Activated CD4-positive, alpha-beta memory T cell treated with anti-CD3 and anti-CD28 coated beads for 36 hours (primary cell): ENCODE measurements at places on chromosomes 16 and 17. TPM values are rescaled to one million over a fixed set of nuclear protein-coding genes. Genes with fewer than 3 reads are reported as not detected.

DNA sequence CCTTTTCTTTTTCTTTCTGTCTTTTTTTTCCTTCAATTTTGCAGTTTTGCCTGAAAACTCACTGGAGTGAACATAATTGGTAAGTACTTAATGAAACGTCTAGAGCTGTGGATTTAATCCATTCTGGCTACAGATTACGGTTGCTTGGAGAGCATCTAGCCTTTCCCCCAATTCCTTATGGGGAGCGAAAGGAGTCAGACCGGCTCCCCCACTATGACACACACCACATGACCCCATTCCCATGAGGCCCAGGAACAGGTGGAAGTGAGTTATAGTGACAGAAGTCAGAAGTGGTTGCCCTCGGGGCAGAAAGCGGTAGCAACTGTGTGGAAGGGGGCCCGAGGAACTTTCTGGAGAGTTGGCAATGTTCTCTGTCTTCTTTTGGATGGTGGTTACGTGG is 41.2 kb downstream of the EMP2 start:
- DNase-seq, result no peak

DNA sequence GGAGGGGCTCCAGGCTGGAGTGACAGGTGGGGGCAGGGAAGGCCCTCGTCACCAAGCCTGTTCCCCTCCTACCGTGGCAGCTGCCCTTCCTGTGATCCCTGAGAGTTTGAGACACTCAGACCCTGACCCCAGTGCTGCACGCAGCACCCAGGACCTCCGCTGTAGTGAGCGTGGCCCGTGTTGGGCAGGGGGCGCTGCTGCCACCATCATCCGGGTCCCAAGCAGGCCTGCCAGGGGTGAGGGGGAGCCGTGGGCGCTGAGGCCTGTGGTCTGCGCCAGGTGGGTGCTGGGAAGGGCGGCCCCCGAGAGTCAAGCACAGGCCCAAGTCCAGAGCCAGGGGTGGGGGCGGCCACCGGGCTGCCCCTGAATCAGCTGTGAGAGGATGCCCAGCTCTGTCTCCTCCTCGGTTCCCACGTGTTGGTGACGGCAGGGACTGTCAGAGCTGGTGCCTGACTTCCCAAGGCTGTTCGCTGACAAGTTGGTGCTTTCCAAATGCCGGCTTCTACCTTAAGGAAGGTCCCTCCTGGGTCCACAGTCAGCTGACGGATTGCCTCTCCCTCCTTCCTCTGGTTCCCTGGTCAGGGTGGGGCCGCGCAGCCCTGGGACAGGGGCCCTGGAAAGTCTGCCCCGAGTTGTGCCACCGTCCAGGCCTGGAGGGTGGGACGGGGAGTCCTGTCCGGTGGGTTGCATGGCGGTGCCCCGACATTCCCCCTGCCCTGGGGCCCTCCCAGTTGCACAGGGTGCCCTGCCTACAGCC is 31.1 kb downstream of the TPSG1 start:
- no peak for DNase-seq

Gene BCL6B
- total RNA-seq, result 1.3 TPM

DNA sequence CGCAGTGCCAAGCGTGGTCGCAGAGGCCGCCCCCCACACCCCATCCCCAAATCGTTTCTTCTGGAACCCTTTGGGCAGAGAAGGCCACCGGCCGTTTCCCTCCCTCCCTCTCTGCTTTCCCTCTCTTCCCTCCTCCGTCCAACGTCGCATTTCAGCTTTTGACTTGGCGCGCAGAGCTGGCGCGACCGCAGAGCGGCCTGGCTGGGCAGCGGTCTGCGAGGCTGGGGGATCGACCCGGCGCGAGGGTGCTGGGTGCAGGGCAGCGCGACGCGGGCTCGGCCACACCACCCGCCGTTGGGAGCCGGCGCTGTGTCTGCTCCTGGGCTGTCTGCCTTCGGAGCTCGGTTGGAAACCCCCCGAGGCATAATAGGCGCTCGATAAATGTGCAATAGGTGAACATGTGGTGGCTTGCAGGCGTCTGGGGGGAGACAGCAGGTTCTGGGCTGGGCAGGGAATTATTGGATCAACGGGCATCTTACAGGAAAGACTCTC is 2.8 kb upstream of the NTN3 start:
- DNase-seq, result no peak

GRCh38 chr17:37191219-37191618 is 184.6 kb upstream of the C17orf78 start:
- DNase-seq, result no peak

Gene RCVRN
- not detected for total RNA-seq

Gene PRR15L
- not detected for total RNA-seq

- DNase-seq, result no peak
Measured at GRCh38 chr17:15411384-15412198, 55.8 kb downstream of the CDRT4 start.
